GM12878 (cell line): ENCODE measurements at places on chromosomes 1 and 21. TPM values are rescaled to one million over a fixed set of nuclear protein-coding genes. Genes with fewer than 3 reads are reported as not detected.

Gene VAV3
- total RNA-seq, result 4.7 and 5.3 TPM in 2 replicates

Gene EXO1
- total RNA-seq, result 30.4 and 35.0 TPM in 2 replicates

Gene MNDA
- total RNA-seq, result 36.8 and 37.6 TPM in 2 replicates

GRCh38 chr1:242651817-242652216, 127.3 kb upstream of the PLD5 start:
- DNase-seq, result no peak

DNA sequence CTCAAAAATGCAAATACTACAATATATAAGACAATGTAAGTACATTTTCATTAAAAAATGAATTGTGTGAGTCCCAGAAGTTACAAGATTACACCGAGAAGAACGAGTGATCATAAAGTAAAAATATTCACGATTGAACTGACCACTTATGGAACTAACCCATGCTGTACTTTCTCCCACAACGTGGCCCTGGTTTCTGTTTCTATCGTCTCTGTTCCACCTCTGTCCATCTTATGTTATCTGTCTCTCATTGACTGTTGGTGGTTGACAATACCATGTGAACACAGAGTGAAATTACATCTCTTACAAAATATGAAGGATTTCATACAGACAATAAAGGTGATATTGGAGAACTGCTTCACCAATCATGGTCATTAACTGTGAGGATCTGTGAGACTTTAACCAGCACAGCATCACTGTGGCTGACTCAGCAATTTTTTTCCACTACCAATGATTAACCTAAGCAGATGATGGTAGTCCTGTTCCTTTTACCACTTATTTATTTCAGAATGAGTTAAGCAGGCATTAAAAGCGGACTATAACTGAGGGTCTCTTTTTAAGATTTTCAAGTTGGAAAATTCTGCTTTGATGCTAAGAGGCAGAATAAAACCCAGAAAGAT, 165.1 kb downstream of the TGFB2 start:
- DNase-seq, result no peak

GRCh38 chr1:76871355-76871974, 4.2 kb downstream of the ST6GALNAC5 start:
- peak; percentile 15 for DNase-seq
